H1 (cell line): ENCODE measurements at places on chromosomes 2 and 18. TPM values are rescaled to one million over a fixed set of nuclear protein-coding genes. Genes with fewer than 3 reads are reported as not detected.

The AQP12A gene
- total RNA-seq, result not detected in 2 replicates

The SLC4A5 gene
- 0.52 and 0.86 TPM in 2 replicates for total RNA-seq

The ZSCAN30 gene
- 9.9 and 10.3 TPM in 2 replicates for total RNA-seq

The C2orf68 gene
- total RNA-seq, result 40.9 and 46.3 TPM in 2 replicates

The SLC40A1 gene
- not detected in 2 replicates for total RNA-seq

The ZNF385B gene
- total RNA-seq, result 2.9 and 3.7 TPM in 2 replicates

The G6PC2 gene
- total RNA-seq, result not detected in 2 replicates

The KIAA2012 gene
- total RNA-seq, result not detected in 2 replicates

The MAP3K20 gene
- 8.5 and 11.1 TPM in 2 replicates for total RNA-seq

The CPLX4 gene
- total RNA-seq, result not detected in 2 replicates

The MOCOS gene
- 5.8 and 6.5 TPM in 2 replicates for total RNA-seq
